Activated T-cell treated with anti-CD3 and anti-CD28 coated beads for 4 hours (primary cell): ENCODE measurements at places on chromosomes 5 and 9.

DNA sequence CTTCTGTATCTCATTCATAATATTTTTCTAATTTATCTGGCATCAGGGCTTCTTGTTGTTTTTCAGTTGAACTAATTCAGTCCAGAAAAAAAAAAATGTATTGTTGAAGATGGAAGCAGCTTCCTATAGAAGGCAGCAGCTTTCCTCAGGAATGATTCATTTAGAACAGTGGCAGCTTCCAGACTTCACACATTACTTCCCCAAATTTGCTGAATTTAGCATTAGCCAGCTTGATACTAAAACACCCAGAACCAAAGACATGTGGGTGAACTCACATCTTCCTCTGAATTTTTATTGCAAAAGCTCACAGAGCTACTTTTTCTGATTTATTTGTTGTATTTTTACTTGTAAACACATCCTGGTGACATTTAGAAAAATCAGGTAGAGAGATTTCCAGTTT, 53.8 kb downstream of the HCN1 start:
- no peak for DNase-seq

GRCh38 chr5:170357955-170358444, 31.2 kb downstream of the KCNMB1 start:
- no peak for DNase-seq

DNA sequence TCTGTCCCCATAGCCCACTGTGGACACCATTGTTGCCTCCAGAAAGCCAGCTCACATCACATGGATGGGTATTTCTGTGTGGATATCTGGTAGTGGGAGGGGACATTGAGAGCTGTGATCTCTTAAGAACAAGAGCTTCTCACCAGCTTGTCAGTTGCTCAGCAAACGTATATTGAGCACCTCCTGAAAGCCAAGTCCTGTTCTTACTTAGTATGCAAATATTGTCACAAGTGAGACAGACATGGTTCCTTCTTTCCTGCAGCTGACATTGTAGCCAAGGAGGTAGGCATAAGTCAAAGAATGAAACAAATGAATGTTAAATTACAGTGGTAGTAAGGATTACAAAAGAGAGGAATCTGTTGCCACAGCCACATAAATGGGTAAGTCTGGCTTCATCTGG, 3.8 kb downstream of the TCOF1 start:
- DNase-seq = no peak

DNA sequence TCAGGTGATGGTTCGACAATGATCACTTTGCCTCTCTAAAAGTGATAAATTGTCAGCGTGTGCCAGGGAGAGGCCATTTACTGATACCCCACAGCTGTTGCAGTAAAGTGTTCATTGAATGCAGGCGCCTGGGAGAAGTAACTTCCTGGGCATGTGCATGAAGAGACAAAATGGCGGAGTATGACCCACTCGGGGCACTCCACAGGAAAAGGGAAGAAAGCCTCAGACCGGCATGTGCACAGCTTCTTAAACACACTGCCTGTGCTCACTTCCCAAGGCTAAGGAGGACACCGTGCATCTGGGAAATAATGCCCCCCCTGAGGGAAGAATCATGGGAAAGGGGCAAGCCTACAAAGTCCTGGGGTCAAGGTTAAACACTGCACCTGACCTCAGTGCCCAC, 329.5 kb downstream of the ICE1 start:
- DNase-seq = no peak
